ENCODE measurements at places on chromosomes 2 and 18.

- DNase-seq = no peak
Observed at GRCh38 chr2:134869946-134870736, 31.7 kb downstream of the ACMSD start.

DNA sequence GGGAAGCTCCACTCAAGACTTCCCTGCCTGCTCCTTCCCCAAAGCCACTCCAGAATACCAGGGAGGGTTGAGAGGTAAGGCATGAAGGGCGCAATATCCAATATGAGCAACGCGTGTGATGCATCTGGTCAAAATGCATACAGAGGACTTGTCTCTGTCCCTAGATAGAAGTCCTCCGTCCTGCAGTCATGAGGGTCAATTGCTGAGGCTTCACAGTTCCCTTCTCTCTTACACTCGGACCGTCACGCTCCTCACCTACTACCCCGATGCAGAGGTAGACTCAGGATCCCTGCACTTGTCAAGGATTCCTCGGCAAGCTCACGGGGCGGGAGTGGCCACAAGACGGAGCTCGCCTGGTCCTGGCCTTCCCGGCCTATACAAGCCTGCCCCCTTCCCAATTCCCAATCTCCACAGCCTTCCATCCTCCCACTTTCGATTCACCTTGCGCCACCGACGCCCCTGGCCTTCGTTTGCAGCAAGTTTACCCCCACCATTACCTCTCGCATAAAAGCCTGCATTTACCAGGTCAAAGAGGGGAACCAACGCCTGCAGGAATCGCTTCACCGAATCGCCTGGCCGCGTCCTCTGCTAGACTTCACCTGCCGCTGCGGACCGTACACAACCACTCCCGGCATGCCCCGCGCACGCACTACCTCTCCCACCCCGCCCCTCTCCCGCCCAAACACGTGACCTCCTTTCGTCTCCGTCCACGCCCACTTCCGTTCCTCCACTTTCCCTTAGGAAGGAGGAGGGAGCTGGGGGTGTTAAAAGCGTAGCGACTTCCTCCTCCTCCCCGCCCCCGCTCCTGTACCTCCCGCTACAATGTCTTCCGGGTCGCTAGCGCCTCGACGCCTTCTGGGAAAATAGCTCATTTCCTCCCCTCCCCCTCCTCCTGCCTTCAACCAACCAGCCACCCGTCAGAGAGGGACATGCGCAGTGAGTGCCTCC, at the start of gene ORC4:
Gene ORC4 (minus strand): TSS at position 627 of the 948 bp plus-strand sequence. CDS start 44,779 bp downstream, outside the sequence.
- DNase-seq = peak; percentile 97

DNA sequence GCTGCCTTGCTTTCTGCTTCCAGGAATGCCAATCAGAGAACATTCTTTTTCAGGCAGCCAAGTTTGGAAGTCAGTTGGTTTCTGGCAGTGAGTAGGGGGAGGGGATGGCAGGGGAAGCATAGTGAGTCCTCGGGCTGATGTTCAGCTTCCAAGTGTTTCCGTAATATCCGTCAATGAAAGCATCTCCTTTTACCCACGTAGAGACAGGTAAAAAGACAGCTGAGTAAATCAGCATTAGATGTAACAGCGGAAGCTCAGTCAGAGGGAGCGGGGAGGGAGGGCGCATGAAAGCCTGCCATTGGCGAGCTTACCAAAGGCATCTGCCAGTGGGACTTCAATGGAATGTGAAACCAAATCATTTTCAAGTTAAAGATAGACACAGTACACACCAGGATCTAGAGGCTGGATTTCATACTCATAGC, 117.1 kb upstream of the DTNA start:
- peak; percentile 59 for DNase-seq

- peak; percentile 82 for DNase-seq
Observed at GRCh38 chr18:48952287-48953103, 1.7 kb upstream of the SMAD7 start.

DNA sequence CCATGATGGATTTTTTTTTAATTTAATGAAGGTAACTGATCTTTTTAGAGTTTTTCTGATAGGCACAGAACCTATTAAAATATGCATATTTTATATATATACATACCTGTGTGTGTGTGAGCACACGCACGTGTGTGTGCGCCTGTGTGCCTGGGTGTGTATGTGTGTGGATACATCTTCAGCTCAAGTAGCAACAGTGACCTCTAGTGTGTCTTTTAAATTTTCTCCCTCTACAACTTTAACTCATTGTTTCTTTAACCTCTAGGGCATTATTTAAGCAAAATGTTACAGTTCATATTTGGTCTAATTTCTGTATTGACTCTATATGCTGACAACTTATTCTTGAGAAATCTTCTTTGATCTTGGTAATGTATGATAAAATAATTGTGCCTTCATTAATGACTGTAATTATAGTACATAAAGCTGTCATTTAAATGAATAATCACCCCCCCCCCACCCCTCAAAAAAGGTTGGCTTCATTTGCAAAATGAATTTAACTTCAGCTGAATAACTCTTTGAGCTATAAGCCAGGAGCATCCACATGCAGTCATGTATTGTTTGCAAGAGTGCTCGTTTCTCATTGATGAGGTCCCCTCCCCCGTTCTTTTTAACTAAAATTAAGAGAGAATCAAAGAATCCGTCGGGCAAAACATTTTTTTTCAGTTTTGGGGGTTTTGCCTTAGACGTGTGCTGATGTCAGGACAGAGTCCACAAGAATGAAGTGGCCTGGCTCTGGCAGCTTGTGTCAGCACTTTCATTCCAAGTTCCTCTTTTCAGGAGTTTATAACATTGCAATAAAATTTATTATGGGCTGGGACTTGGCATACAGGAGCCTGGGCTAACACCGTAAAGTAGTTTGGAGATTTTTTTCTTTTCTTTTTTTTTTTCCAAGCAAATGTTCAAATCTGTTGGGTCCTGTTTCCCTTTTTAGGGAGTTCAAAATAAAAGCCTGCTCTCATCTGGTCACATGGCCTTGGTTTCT, 80.0 kb downstream of the ETAA1 start:
- DNase-seq = peak; percentile 43

- peak; percentile 20 for DNase-seq
Observed at GRCh38 chr2:161134547-161135518, 25.4 kb upstream of the TANK start.

DNA sequence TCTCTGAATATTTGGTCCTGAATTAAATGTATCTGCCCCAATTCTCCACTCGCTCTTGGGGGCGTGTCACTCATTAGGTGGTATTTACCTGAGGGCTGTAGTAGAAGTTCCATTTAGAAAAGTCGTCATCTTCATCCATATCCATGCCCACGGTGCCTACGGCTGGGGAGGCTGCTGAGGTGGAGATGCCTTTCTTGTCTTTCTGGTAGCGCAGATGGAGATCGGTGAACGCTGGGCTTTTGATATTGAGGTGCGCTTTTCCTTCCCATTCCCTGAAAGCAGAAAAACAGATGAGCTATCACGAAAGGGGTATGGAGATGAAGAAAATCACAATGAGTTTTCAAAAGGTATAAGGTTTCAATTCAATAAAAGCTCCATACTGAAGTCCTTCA, 39.7 kb downstream of the APOB start:
- DNase-seq = no peak

DNA sequence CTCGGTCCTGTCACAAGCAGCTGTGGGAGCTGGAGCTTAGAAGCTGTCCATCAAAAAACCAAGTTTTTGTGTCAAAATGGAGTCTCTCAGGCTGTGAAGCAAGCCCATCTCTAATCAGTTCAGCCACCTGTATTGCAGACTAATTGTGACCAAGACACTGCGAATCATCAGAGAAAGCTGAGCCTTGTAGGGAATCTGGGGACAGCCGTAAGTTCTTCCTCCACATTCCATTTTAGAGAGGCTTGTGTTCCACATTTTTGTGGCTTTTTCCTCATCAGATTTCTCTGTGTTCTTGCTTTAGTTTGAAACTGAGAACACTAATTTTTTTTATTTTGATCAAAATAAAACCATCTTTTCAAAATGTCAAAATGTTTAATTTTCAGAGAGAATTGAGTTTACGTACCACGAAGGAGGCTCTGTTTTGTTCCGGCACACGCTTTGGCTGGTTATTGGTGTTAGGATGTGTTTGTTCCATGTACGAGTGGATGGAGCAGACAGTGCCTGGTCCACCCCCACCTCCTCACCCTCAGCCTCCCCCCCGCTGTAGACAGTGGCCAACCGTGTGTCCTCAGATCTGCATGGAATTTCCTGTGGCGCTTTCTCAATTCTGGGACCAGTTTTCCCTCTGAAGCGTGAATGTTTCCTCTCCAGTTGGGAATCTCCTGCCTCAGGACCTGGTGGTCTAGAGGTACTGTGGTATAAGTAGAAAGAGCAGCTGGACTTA, 140.8 kb downstream of the AGAP1 start:
- DNase-seq = peak; percentile 73

GRCh38 chr2:205836477-205837221, 154.3 kb downstream of the NRP2 start:
- DNase-seq = no peak

GRCh38 chr2:190413421-190413820, 5.3 kb downstream of the MFSD6 start:
- DNase-seq = no peak

GRCh38 chr2:149169656-149170055, 131.2 kb downstream of the LYPD6B start:
- peak; percentile 25 for DNase-seq

DNA sequence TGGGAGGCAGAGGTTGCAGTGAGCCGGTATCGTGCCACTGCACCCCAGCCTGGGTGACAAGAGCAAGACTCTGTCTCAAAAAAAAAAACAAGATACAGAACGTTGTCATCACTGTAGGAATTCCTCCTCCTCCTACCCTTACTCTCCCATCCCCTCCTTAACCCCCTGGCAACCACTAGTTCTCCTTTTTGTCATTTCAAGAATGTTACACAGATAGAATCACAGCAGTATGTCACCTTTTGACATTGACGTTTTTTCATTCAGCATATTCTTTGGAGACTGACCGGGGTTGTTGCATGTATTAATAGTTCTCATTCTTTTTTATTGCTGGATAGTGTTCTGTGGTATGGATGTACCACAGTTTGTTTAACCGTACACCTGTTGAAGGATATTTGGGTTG, 32.4 kb downstream of the TTLL4 start:
- no peak for DNase-seq

DNA sequence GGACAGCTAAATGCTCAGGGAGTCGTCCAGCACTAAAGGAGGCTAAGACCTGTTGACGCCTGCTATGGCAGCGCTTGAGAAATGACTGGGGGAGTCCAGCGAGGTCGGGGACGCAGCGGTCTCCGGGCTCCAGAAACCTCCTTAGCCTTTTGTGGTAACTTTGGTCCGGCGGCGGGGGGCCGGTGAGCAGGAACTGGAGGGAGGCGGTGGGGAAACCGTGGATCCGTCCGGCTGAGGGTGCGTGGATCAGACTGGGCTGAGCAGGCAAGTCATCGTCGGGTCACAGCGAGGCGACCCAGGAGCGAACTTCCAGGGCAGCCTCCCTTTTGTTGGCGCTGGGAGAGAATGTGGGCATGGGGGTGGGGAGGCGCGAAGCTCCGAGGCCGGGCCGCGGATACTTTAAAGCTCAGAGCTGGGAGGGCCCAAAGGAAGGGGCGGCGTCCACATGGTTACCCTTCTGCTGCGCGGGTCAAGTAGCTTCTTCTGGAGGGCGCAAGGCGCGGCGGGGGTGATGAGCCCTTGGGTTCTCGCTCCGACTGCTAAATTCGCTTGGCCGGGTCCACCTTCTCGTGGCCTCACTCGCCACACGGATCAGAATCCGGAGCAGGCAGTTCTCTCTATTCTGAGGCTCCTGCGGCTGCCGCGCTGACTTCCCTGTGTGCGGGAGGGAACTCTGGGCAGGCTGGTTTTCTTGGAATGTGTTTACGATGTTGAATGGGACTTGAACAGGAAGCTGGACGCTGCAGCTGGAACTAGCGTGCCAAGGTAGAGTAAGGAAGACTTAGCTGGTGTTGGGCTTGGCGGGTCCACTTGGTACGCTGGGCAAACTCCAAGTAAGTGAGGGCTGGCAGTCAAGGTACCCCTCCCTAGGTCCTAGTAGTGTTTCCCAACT, 920 bp downstream of the GULP1 start:
- DNase-seq = peak; percentile 78

- DNase-seq = no peak
Observed at GRCh38 chr2:60569680-60570111, 16.2 kb upstream of the BCL11A start.

DNA sequence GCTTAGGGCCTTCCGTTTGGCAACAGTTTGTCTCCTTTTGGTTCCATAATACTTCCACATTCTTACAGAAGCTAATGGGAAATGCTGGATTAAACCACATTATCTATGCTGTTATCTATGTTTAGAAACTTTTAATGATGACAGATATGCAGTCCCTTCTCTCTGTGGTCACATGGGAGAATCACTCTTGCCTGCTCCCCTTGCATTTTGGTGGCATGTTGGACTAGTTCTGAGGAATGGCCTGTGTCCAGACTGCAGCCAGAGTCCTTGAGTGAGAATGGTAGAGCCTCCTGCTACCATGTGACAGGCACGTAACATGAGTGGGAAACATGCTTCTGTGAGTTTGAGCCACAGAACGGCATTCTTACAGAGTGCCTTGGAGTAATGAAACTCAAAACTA, 19.2 kb downstream of the SPTBN1 start:
- DNase-seq = no peak

GRCh38 chr18:35268821-35269220, 21.2 kb downstream of the ZSCAN30 start:
- no peak for DNase-seq

GRCh38 chr2:144971786-144972335, 451.9 kb upstream of the ZEB2 start:
- no peak for DNase-seq

GRCh38 chr2:208466151-208466919, 59.7 kb downstream of the PTH2R start:
- peak; percentile 17 for DNase-seq

DNA sequence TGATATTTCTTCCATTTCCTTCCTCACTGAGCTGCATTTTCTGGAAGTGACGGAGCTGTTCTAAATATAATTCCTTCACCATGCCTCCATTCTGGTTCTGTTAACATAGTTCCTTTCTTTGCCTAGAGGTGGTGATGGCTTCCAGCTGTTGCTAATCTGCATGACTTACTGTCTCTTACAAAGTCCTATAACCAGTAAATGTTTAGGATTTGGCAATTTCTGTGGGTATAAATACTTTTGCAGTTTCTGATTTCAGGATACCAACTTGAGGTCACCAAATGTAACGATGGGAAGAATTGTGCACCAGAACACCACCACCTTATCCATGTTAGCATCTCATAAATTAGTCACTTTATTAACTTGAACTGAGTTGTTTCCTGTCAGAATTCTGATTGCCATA, 101.7 kb upstream of the FN1 start:
- peak; percentile 34 for DNase-seq

DNA sequence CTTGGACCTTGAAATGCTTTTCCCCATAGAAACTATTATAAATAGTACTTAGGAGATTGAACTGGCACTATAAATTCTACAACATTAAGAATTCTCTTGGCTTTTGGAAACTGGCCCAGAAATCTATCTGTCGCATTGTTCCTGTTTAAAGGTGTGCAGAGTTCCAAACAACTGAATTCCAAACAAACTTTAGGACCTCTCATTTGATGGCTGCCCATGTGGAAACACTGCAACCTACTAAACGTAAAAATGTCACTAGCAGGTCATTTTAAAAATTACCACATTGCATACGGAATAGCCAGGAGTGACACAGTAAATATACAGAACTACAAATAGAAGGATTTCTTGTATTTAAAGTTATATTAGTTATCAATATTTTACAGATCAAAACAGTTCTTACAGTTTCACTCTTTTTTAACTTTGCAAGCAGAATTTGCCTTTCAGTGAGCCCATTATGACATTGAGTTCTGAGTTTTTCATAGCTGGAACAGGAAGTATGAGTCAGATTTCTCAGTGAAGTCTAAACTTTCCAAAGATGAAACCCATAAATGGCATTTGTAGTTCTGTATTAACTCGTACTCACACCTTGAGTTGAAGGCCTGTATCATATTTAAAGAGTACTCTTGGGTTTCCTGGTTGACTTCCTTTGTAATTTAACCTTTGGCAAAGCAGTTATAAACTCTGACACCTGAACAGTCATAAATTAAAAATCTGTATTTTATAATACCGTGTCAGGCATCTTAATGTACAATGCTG, 142.3 kb upstream of the BOD1L2 start:
- DNase-seq = peak; percentile 42
